ENCODE measurements at places on chromosomes 5 and 9.
A peak's percentile ranks its signal among the peaks of the same experiment; 100 is the strongest.

DNA sequence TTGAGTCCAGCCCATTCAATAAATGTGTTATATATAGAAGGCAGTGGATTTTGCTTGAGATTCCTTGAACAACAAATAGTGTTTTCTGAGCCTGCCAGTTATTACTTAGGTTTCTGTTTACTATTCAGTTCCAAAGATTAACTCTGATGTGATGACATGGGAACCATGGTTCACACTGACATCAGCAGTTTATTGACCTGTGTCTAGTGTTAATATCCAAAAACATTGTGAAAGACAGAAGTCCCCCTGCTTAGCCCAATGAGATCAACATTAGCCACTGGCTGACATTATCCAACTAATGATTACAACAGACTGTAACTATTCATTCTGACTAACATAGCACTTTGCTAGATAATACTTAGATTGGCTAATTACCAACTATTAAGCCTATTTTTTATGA lies 14.9 kb downstream of the APBA1 start:
- no peak for DNase-seq

DNA sequence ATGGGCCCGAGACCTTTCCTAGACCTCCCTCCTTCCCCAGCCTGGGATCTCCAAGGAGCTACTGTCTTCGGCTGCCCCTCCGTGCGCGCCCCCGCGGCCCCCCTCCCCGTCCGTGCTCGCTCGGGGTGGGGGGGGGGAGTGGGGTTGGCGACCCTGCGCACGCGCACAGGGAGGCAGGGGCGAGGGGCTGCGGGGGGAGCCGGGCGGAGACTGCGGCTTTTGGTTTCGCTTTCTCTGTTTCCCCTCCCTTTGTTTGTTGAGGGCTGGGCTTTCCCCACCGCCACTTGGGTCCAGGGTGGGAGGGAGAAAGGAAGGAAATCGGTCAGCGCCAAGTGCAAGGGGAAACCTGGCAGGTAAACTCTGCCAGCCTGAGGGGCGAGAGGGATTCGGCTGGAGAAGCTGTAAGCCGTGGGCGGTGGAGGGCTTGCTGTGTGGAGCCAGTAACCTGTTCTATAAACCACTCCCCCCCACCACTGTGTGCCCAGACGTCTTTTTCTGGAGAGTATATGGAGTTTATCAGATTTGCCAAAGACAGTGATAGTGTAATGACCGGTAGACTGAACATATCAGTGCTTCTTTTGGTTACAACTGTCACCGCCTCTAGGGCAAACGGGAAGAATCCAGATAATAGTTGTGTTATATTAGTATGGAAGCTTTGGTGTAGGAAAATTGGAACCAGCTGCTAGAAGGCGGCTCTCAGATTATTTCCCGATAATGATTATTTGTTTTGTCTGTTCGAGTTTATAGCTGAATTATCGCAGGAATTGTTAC lies 684 bp downstream of the DNAJA1 start:
- peak; percentile 79 for DNase-seq

DNA sequence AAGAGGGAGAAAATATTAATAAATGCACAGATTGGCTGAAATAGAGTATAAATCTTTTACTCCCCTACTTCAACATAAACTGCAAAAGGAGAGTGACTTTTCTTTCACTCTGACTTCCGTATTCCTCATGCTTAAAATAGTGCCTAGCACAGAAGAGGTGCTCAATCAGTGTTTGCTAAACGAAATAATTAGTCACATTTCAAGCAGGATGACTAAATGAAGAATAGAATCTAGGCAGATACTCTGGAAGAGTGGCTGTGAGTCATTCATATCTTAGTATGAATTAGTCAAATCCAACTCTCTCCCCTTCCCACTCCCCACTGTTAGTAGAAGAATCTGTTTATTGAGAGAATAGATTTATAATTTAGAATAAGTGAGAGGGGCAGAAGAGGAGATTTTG lies 4.8 kb downstream of the CD274 start:
- DNase-seq: no peak

DNA sequence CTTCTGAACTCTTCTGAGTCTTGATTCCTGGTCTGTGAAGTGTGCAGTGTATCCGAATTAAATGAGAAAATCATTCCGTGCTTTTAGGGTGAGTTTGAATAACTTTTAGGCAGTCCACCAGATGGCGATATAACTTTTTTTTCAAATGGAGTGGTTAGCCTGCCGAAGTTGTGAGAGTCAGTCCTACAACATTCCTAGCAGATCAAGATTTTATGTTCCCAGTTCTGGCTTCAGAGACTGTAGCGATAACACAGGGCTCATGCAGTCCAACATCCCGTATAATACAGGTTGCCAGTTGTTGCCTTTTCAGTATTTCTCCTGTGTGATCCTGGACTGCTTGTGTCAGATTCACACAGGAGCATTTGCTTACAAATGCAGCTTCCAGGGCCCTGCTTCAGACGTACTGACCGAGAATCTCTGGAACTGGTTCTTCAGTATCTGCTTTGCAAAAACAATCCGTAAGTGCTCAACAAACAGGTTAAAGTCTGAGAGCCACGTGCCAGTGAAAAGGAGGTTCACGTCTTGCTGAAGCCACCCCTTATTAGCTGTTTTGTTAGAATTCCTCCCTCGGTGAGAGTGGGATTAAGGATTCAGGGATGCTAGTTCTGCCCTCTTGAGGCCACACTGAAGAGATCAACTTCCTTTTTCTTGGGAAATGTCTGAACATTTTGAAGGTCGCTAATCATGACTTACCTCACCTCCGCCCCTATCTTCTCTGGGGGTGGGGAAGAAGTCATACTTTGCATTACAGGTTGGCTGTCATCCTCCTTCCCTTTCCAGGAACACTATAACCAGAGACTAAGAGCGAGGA lies 22.8 kb downstream of the SMIM3 start:
- DNase-seq: no peak

DNA sequence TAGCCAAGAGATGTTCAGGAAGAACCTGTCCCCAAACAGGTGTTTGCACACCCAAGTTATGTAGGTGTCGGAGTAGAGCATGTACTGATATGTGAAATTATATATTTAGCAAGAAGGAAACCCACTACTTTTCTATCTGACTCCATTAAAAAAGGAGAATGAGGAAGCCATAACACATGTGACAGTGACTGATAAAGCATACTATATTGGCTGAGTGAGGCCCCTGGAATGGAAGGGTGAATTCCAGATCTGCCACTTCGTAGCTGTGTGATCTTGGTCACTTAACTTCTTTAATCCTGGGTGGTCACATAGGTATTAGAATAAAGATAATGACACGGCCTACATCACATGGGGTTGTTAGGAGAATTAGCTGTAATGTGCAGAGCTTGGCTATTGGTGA lies 116.0 kb upstream of the MAN2A1 start:
- no peak for DNase-seq

GRCh38 chr5:139908749-139909148 lies 113.1 kb downstream of the PSD2 start:
- no peak for DNase-seq

GRCh38 chr9:101275769-101276250 lies 109.0 kb downstream of the BAAT start:
- DNase-seq: no peak

DNA sequence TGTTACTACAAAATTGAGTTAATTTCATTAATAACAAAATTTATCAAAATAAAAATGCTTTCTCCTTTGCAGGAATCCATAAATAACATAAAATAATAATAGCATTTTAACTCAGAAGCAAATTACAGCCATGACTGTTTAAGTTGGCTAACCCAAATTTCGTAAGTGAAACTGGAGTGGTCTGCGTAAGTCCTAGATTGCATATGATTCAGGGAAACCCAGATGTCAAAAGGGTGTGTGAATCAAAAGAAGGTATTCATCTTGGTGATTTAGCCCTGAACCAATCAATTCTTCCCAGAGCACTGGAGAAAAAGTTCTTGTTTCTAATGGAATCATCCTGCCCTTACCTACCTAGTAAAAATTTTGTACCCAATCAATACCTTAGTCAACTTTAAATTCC lies 547.6 kb downstream of the RAB3C start:
- DNase-seq: no peak

DNA sequence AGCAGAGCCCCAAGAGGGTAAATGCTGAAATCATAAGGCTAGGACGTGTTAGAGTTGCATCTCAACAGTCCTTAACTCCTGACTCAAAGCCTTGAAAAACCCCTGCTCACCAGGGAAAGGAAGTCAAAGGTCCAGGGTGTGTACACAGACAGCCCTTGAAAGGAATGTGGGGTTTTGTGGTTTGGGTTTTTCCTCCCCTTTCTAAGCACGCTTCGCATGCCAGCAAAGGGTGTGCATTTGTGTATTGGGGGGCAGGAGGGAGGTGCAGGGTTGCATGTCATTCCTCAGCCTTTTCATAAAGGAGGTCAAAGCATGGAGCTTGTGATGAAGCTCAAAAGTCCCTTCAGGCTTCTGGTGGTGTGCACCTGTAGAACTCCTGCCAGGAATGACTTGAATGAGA lies 17.3 kb upstream of the XPA start:
- no peak for DNase-seq

DNA sequence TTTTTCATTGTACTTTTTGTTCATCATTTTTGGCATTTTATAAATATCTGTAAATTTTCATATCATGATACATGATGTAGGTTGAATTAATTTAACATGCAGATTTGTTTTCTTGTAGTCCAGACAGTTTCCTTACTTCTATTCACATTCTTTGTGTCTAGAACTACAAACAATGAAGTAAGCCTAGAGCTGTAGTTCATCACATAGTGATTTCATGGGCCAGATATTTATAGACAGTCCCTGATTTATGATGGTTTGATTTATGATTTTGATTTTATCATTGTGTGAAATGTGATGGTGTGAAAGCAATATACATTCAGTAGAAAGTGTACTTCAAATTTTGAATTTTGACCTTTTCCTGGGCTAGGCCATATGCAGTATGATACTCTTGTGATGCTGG lies 139.0 kb downstream of the ARHGEF28 start:
- DNase-seq: no peak

GRCh38 chr9:128470560-128470959 lies 14.8 kb downstream of the ODF2 start:
- peak; percentile 72 for DNase-seq

GRCh38 chr5:127840198-127840524 lies 137.0 kb downstream of the CCDC192 start:
- peak; percentile 19 for DNase-seq

- no peak for DNase-seq
Measured at GRCh38 chr5:170419643-170420042, 30.5 kb upstream of the KCNMB1 start.

- no peak for DNase-seq
Measured at GRCh38 chr9:120477534-120478001, 102.4 kb downstream of the CDK5RAP2 start.

- no peak for DNase-seq
Measured at GRCh38 chr9:6805532-6805931, 47.8 kb downstream of the KDM4C start.

DNA sequence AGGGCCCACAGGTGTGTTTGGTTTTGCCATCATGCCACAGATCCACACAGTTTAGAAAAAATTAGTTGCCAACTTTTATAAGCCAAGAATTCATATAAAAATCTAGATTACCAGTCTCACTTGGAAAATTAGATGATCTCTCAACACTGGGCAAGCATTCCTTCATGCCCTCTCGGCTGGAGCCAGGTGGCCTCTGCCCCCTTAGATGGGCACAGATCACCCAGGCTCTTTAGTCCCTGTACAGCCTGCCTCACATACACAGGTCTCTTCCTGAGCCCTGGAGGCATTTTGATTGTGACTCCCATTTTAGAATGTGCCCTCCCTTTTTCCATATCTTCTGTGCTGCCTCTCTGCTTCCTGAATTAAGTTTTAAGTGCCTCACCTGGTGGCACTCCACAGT lies 20.0 kb downstream of the ACO1 start:
- DNase-seq: no peak

- DNase-seq: peak; percentile 58
Measured at GRCh38 chr9:137067860-137068538, 2.4 kb downstream of the SAPCD2 start.

DNA sequence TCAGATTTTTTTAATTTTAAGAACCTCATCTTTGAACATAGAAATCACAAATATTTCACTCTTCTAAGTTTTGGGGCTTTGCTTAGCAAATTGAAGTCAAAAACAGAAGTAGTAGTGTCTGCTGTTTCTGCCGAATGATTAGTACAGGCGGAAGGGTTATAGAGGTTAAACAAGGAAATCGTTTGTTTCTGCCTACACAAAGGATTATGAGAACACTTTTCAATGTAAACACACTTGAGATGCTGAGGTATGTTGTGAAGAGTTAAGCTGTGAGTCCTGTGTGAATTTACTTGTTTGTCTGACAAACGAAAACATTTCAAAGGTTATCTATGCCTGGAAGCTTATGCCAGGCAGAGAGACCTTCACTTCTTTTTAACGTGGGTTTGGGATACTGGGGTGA lies 224.8 kb downstream of the CETN3 start:
- DNase-seq: no peak

- peak; percentile 68 for DNase-seq
Measured at GRCh38 chr5:120463991-120464626, at the start of gene PRR16. PRR16 (plus strand) TSS chr5:120464300.

DNA sequence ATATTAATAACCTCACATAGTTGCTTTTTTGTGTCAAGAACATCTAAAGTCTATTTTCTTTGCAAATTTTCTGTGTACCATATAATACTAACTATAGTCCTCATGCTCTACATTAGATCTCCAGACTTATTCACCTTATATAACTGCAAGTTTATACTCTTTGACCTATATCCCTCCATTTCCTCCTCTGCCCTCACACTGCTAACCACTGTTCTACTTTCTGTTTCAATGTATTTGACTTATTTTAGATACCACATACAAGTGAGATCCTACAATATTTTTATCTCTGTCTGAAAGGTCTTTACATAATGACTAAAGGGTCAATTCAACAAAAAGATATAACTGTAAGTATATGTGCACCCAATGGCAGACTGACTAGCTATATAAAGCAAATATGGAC lies 789.7 kb upstream of the ZNF608 start:
- DNase-seq: no peak

DNA sequence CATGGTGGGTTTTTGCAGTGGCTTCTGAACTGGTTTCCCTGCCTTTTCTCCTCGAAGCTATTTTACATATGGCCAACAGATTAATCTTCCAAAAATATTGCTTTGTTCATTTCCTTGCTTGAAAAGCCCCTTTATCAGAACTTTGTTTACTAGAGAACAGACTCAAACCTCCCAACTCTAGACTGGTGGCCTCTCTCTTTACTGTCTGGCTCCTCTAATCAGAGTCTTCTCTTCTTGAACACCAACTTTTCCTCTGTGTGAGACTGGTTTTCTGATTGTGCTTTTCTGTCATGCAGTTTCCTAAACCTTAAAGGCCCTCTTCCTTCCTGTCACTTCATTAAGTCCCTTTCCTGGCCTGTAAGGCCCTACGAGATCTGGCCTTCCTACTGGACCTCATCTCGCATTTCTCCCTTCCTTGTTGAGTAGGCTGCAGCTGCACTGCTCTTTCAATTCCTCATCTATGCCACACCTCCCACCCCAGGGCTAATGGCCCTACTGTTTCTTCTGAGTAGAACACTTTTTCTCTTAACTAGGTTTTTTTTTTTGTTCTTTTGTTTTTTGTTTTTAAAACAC lies 5.7 kb downstream of the C9orf43 start:
- DNase-seq: peak; percentile 25
